Brain microvascular endothelial cell (primary cell): ENCODE measurements at places on chromosomes 12 and 14.

- no peak for DNase-seq
These were observed 53.0 kb upstream of the FUT8 start for GRCh38 chr14:65359503-65359902.

DNA sequence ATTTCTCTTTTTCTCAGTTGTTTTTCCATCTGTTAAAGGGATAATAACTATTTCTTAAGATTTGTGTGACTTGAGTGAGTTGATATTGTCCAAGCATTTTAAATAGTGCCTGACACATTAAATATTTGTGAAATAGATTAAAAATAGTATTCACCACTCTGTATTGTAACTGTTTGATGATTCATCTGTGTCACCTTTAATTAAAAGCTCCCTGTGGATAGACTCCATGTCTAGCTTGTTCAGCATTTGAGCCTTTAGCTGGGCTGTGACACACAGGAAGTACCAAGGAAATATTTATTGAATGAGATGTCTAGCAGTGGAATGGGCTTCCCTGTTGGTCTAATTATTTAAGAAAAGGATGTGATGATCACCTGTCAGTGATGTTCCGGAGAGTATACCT is 1.8 kb upstream of the GLIPR1L2 start:
- DNase-seq, result peak; percentile 34

- peak; percentile 48 for DNase-seq
These were observed 18.4 kb downstream of the USP44 start for GRCh38 chr12:95532851-95533250.

GRCh38 chr14:62253171-62253570 is 491.0 kb downstream of the SNAPC1 start:
- no peak for DNase-seq

GRCh38 chr12:6944381-6945186 is 762 bp downstream of the C12orf57 start:
- DNase-seq, result peak; percentile 92
